CD8-positive, alpha-beta memory T cell (primary cell): ENCODE measurements at places on chromosomes 7 and 10.

- DNase-seq = no peak
Measured at GRCh38 chr7:33766405-33766804, 138.9 kb upstream of the BMPER start.

DNA sequence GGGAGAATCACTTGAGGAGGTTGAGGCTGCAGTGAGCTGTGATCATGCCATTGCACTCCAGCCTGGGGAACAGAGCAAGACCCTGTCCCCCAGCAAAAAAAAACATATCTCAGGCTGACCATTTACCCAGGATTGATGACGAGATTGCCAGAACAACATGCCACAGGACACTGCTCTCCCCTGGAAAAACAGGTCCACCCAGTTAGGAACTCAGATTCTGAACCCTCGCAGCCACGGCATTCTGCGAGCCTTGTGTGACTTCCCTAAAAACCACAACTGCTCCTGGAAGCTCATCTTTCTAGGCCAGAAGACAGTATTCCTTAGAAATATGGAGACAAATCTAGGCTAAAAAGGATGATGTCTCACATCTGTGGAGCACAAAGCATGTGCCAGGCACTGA is 42.1 kb upstream of the SH2B2 start:
- DNase-seq = no peak

- no peak for DNase-seq
Measured at GRCh38 chr7:142030848-142031247, 35.2 kb downstream of the MGAM start.

DNA sequence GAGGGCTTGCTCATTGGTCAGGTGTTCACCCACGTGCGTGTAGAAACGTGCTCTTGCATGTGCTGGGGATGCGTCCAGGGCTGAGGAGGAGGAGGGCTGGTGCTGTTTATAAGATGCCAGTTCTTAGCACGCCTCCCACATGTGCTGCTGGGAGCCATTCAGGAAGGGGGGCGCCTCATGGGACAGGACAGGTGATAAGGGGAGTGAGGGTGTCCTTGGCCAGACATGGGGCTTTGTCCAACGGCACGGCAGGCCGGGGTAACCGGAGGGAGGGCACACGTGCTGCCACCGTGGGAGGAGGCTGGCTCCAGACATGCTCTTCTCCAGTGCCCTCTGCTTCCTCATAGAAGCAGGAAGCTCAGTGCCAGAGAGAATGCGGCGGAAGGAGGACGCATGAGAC is 150.0 kb downstream of the ZMYND11 start:
- DNase-seq = no peak

GRCh38 chr10:123149568-123150270 is 1.8 kb downstream of the HMX2 start:
- DNase-seq = no peak

GRCh38 chr7:70014472-70015177 is 416.4 kb downstream of the AUTS2 start:
- no peak for DNase-seq

- DNase-seq = no peak
Measured at GRCh38 chr7:98212532-98213041, 1.3 kb downstream of the BHLHA15 start.

DNA sequence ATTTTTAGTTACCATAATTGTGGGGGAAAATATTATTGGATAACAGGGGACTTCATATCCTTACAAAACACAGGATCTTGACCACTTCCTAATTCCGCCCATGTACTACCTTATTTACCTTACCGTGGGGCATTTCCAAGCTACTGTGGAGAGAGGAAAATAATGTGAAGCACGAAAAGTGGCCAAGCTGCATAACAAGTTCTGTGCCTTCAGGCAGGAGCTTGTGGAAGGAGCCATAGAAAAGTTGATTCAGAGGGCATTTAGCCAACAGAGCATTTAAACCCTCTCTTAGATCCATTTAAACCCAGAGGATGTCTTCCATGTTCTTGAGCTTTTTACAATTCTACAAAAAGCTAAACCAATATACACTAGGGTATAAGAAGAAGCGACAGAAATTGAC is 41.6 kb downstream of the DNAJB9 start:
- DNase-seq = no peak

- no peak for DNase-seq
Measured at GRCh38 chr7:101081432-101081831, 3.8 kb upstream of the TRIM56 start.

GRCh38 chr10:68897336-68897741 is 3.8 kb upstream of the DDX50 start:
- DNase-seq = no peak

DNA sequence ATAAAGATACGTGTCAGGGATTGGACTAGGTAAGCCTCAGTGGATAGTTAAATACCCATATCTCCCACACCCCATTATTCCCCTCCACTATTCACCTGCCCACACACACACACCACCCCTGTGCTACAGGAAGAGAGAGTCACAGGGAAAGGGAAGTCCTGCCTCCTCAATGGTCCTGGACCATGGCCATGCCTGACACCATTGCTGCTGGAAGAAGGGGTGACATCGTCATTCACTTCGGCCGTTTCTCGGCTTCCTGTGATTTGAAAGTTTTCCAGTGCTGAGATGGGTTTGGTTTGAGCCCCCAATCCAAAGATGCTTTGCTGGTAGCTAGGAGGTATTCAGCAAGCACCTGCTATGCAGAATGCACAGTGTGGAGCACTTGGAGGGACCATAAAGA is 18.5 kb downstream of the PRKAG2 start:
- no peak for DNase-seq

- DNase-seq = no peak
Measured at GRCh38 chr7:140866926-140867325, 57.8 kb downstream of the BRAF start.

GRCh38 chr7:3307435-3307834 is 6.4 kb downstream of the SDK1 start:
- no peak for DNase-seq

- no peak for DNase-seq
Measured at GRCh38 chr7:156104501-156105336, 292.5 kb upstream of the SHH start.

DNA sequence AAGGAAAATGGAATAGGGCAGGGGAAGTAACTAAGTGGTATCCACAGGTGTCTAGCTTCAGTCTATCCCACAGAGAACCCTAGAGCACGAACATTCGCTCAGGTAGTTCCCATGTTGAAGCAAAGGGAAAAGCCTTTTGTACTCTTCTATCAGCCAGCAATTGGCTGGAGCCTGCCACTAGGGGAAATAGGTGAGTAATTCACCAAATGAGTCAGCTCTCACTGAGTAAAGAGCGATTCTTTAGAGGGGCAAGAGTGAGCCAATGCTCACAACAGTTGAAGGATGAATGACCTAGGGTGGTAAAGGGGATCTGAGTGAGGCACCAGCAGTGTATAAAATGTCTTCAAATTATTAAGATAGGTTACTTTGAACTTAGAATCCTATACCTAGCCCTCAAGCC is 94.1 kb upstream of the ZNF800 start:
- no peak for DNase-seq

DNA sequence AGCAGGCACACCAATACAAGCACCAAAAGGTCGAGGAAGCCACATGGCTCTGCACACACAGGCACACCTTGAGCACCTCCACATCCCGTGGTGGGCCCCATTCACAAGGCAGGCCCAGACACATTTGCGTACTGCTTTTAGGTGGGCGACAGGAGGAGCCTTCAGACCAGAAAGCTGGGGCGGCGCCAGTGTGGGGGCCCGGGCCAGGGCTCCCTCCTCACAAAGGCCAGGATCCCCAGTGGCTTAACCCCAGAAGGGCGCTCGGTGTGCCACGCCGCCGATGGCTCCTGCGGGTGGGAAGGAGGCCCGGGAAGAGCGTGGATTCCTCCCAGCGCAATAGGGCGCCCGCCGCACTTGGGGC is 2.8 kb upstream of the SMARCD3 start:
- DNase-seq = no peak

GRCh38 chr10:71263376-71263775 is 51.0 kb downstream of the UNC5B start:
- no peak for DNase-seq

- no peak for DNase-seq
Measured at GRCh38 chr10:101040061-101040460, 9.0 kb downstream of the SFXN3 start.

DNA sequence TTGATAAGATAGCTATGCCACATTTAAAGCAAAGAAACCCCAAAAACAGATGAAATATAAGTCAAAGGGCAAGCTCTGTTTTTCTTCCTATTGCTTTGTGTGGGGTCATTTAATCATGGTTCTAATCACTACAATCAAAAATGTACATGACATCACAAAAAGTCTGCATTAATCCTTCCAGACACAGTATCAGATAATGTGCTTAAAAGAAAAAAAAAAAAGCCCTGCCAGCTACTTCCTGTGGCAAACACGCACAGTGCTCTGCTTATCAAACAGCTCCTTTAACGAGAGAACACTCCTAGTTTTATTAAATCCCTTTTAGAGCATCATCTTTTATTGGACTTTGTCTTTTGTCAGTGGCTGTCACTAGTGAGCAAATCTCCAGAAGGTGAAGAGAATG is 1005.8 kb downstream of the GATA3 start:
- DNase-seq = no peak

DNA sequence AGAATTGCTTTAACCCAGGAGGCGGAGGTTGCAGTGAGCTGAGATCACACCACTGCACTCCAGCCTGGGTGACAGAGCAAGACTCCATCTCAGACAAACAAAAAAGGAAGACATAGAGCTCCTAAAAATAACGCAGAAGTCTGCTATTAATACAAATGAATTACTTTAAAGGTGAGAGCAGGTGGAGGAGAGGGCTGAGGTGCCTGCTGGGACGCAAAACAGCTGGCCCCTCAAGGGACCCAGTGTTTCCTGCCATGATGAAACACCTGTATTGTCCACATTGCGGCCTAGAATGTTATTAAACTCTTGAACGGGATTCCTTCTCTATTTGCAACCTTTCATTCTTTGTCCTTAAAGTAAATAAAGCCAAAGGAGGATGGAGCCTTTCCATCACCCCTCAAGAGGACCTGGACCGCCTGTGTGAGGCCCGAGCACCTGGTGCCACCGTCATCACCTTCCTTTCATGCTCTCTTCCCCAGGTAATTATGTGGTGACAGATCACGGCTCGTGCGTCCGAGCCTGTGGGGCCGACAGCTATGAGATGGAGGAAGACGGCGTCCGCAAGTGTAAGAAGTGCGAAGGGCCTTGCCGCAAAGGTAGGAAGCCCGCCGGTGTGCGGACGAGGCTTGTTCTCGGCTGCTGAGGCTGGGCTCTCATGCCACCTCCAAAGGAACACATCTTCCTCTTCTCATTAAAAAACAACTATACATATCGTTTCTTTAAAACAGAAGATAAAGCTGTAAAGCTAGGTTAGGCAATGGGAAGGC is 136.7 kb downstream of the EGFR start:
- no peak for DNase-seq

GRCh38 chr7:22660732-22661131 is 66.3 kb upstream of the IL6 start:
- DNase-seq = no peak

GRCh38 chr7:83985821-83986220 is 208.8 kb downstream of the SEMA3A start:
- no peak for DNase-seq

GRCh38 chr10:89494575-89494974 is 40.8 kb downstream of the SLC16A12 start:
- no peak for DNase-seq

- no peak for DNase-seq
Measured at GRCh38 chr10:83978681-83979383, 160.5 kb upstream of the GHITM start.
